Smooth muscle cell of the pulmonary artery (primary cell): ENCODE measurements at places on chromosomes 11 and 22. TPM values are rescaled to one million over a fixed set of nuclear protein-coding genes. Genes with fewer than 3 reads are reported as not detected.

Gene NRGN
- total RNA-seq = 0.17 and 0.20 TPM in 2 replicates

Gene NOX4
- total RNA-seq = 0.85 and 2.7 TPM in 2 replicates

Gene CRYBA4
- not detected in 2 replicates for total RNA-seq

Gene OR4D5
- not detected in 2 replicates for total RNA-seq

Gene CPT1B
- 2.0 and 3.5 TPM in 2 replicates for total RNA-seq

Gene GAS2
- total RNA-seq = 0.43 and 1.2 TPM in 2 replicates

Gene CARD16
- total RNA-seq = 2.8 and 8.8 TPM in 2 replicates

Gene DCHS1
- total RNA-seq = 6.6 and 52.4 TPM in 2 replicates

Gene PACSIN3
- total RNA-seq = 18.2 and 25.2 TPM in 2 replicates

Gene POLDIP3
- total RNA-seq = 38.3 and 38.5 TPM in 2 replicates

Gene LIMK2
- 22.8 and 125 TPM in 2 replicates for total RNA-seq

Gene PTPN5
- not detected in 2 replicates for total RNA-seq

Gene CLDN5
- 0.26 and 0.86 TPM in 2 replicates for total RNA-seq

Gene GGT5
- total RNA-seq = 12.1 and 52.3 TPM in 2 replicates

Gene KRTAP5-11
- total RNA-seq = not detected in 2 replicates

Gene MS4A3
- not detected in 2 replicates for total RNA-seq

Gene MEI1
- 0.20 and 0.26 TPM in 2 replicates for total RNA-seq

Gene OR52A1
- total RNA-seq = not detected in 2 replicates

Gene MYH9
- 821 and 1,213 TPM in 2 replicates for total RNA-seq

Gene SLC17A6
- not detected in 2 replicates for total RNA-seq

Gene PRR33
- not detected in 2 replicates for total RNA-seq

Gene LRFN4
- total RNA-seq = 12.3 and 25.0 TPM in 2 replicates

Gene PHETA2
- 27.2 and 30.9 TPM in 2 replicates for total RNA-seq

Gene NOL12
- 8.5 and 11.3 TPM in 2 replicates for total RNA-seq

Gene CRY2
- total RNA-seq = 17.4 and 17.8 TPM in 2 replicates

Gene OR4B1
- total RNA-seq = not detected in 2 replicates

Gene OR56A1
- not detected in 2 replicates for total RNA-seq

Gene IL17REL
- total RNA-seq = not detected in 2 replicates

Gene EED
- 14.1 and 19.8 TPM in 2 replicates for total RNA-seq

Gene P2RY6
- total RNA-seq = 1.5 and 2.5 TPM in 2 replicates

Gene IGLL1
- total RNA-seq = not detected in 2 replicates

Gene MCAM
- 46.1 and 72.5 TPM in 2 replicates for total RNA-seq
